Hypothalamus (tissue), 51 donors: ENCODE measurements at places on chromosomes 12 and 14.

DNA sequence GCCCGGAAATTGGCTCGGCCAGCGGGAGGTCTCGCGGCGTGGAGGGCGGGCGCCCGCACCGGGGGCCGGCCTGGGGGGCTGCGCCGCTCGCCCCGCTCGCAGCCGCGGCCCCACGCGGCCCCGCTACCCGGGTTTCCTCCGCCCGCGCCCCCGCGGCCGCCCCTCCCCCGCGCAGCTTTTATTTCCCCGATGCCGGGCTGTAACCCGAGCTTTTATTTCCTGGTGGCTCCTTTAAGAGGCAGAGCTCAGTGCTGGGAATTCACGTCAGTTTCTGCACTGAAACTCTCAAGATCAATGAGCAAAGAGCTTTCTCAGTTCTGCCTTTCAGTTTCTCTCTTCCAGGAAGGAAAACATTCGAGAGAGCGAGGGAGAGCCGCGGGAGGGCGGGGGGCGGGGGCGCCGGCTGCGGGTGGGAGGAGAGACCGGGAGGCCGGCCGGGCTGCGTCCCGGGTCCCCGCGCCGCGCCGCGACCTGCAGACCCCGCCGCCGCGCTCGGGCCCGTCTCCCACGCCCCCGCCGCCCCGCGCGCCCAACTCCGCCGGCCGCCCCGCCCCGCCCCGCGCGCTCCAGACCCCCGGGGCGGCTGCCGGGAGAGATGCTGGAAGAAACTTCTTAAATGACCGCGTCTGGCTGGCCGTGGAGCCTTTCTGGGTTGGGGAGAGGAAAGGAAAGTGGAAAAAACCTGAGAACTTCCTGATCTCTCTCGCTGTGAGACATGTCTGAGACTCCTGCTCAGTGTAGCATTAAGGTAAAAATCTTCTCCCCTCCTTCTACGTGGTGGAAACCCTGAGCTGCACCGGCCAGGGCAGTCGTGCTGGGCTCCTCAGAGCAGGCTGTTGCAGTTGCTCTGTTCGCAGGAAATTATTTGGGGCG is at the start of gene ETV6:
Gene ETV6, plus strand, starts transcription at position 262 of the 873 bp plus-strand sequence. Its CDS starts 454 bp downstream, at position 716.
- DNase-seq, result peak; percentile 32

DNA sequence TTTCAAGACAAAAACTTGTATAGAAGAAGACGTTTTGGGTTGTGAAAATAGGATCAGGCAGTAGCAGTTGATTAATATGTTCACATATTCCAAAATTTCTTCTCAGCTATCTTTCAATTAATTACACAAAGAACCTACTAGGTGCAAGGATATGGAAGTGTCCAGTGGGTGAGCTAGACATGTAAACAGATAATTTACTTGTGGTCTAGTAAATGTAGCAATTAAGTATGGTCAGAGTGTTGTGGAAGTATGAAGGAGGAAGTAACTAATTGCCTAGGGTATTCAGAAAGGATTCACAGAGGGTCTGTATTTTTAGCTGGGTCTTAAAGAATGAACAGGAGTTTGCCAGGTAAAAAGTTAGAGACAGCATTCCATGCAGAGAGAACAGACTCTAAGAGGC is 5.9 kb downstream of the GOLGA5 start:
- no peak for DNase-seq

DNA sequence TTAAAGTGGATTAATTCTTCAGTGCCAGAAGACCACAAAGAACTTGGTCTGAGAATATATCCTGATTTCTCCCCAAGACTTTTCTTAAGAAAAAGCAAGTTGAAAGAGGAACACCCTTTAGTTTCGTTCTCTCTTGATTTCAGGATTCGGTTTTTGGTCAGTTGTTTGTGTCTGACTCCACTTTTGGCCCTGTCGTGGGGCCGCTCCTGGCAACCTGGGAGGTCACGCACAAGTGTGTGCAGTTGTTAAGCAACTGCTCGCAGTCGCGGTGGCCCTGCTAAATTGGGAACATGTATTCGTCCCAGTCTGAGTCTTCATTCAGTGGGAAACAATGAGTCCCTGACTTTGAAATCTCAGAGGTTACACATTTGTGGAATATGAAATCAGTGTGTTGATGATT is 68.7 kb downstream of the RGS6 start:
- DNase-seq, result no peak

GRCh38 chr12:2288875-2289274 is 236.1 kb downstream of the CACNA1C start:
- DNase-seq, result no peak

DNA sequence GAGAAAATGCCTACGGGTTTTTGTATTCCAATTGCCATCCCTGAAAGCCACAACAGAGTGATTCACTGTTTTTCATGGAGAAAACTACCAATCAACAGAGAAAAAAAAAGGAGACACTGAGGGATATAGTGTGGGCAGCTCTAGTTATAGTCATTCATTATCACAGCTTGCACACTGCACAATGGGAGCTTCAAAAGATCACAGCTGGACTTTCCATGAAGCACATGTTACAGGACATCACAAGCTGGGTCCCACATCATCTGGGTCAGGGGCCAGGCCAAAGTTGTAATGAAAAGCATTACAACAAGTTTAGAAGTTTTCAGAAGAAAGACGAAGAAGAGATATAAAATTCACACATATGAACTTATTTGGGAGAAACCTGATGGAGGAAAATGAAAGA is 41.5 kb downstream of the RERG start:
- DNase-seq, result no peak

DNA sequence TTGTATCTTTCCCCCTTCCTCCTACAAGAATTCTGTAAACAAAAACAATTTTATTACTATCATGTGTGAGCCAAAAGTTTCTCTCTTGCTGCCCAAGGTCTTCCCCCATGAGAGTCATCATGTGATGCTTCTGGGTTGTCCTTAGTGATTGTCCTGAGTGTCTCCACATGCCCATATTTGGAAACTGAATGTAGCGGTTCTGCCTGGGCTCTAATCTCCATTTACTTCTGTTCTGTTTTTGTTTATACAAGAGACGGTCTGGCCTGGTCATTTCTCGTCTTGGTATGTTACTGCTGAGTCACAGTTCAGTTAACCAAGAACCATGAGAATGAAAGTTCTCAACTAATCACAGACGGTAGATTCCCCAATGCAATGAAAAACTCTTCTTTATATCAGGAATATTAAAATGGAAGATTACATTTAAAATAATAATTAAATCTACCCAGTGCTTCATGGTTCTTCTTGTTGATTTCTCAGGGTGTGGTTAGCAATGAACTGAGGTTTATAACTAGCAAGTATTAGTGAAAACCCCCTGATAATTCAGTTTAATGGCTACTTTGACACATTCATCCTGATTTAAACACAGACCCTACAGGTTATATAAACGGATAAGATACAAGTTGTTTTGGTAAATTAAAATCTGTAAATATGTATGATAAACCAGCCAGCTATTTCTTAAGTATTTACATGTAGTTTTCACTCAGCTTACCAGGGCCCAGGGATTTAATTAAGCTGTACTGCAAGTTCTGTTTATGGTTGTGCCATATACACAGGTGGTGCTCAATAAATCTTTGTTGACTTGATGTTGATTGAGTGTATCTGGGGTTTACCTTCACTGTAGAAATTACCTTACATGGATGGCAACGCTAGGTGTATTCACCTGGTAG is 81.1 kb downstream of the PELI2 start:
- DNase-seq, result no peak

DNA sequence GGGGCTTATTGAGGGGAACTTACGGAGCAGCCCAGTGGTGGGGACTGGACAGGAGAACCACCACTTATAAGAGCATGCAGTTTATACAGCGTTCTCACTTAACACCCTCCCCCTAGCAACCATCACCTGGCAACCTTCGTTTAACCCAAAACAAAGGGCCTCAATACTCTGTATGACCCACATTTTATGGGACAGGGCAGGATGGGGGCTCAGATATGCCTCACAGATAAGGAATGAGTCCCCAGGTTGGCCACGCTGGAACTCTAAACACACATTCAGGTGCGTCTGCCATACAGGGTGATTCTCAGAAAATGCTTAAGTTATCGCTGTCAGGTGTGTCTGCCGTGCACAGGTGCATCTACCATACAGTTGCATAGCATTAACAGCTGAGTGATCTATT is 99.2 kb downstream of the GCH1 start:
- DNase-seq, result no peak

GRCh38 chr12:91912178-91912577 is 233.5 kb downstream of the BTG1 start:
- no peak for DNase-seq

DNA sequence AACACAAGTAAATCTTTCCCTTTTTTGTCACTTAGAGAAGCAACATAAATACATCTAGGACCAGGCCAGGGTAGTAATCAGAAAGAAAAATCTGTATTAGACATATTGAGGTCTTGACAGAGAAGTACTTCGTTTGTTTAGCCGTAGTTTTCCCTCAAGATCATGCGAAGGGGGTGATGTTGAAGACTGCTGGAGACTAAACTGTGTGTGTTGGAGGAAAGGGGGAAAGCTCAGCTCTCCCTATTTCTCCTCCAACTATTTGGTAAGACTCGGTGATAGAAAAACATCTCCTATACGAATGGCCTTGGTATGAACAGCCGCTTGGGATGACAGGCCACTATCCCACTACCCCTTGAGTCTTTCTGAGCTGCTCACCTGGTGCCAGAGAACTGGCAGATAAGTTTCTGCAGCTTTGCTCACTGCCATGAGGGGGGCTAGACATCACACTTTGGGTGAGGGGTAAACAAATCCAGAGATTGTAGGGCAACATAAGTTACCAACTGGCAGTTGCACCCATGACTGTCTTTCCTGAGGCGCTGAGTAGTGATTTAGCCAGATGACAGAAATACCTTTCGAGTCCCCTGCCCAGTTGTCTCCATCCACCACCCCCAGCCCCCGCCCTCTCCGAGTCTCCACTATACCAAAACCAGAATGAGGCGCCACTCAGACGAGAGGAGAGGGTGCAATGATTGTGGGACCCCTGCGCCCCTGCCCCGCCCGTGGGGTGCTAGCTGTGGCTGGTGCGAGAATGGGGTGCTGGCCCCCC is 685 bp downstream of the VAMP1 start:
- no peak for DNase-seq
